ENCODE measurements at places on chromosomes 5 and 9. TPM values are rescaled to one million over a fixed set of nuclear protein-coding genes. Genes with fewer than 3 reads are reported as not detected.

Gene GIN1
- total RNA-seq: 8.0 TPM

GRCh38 chr5:168339109-168339771, 47.8 kb downstream of the WWC1 start:
- no peak for DNase-seq

DNA sequence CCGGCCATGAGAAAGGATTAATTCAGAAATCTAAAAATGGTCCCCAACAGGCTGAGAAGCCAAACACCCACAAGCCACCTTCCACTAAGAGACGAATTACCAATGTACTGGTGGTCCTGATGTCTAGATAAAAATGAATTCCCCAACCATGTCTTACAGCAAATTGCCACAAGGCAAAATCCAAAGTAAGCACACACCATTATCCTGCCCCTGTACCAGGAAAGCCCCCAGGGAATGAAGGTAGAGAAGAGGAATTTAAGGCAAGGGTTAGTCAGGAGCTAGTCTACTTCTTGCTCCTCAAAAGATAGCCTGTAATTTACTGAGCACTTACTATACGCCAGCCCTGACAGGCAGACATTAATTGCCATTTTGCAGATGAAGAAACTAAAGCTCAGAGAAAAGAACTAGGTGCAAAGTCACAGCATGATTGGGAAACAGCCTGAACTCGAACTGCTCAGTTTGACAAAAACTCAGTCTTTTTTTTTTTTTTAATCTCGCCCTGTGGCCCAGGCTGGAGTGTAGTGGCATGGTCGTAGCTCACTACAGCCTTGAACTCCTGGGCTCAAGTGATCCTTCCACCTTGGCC, 64.3 kb downstream of the RAPGEF1 start:
- no peak for DNase-seq

- peak; percentile 84 for DNase-seq
These were observed 28.4 kb upstream of the SLC12A7 start for GRCh38 chr5:1140171-1140817.

GRCh38 chr9:89440951-89441654, 56.8 kb downstream of the SEMA4D start:
- DNase-seq: no peak

- DNase-seq: peak; percentile 50
These were observed 84.5 kb downstream of the RFX3 start for GRCh38 chr9:3441197-3441816.

- no peak for DNase-seq
These were observed 20.3 kb downstream of the WHRN start for GRCh38 chr9:114484854-114485443.

DNA sequence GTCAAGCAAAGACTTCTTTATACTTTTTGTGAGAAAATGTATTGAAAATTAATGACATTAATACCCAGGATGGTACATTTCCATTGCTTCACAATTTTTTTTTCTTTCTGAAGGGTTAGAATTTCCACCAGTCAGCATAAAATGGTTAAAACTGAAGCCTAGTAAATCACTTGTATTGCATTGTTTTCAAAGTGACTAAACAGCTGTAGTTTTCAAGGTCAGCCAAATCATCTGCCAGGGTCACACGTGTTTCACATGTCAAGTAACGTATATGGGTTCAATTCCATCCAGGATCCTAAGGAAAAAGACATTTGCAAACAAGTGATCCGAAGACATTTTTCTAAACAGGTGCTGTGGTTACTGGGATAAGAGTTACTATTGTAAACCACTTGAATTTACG, 574.2 kb downstream of the RAB3C start:
- DNase-seq: no peak

DNA sequence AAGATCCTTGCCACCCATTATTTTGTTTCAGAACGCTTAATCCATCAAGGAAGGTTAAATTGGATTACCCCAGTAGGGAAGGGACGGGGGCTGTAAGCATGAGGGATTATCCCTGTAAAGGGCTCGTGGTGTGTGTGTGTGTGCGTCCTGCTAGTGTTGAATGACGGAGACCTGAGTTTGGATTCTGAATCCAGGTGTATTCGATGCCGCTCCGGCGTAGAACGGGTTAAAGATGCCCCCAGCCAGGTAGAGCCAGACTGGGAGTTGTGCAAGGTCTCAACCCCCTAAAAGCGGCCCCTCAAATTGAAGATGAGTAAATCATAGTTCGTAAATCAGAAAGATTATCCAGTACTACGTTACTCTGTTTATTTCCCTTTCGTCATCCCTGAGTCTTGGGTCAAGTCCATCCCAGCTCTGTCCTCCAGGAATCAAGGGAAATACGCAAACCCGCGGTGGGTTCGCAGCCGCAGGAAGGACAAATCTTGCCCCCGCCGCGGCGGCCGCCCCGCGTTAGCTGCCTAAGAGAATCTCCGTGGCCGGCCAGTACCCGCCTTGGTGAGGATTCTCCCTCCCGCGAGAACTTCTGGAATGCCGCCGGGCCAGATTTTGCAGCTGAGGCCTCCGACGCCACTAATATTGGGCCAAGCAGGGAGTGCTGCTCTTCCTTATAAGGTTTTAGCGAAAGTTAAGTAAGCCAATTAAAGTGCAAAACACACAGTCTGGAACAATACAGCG, 586 bp upstream of the MTAP start:
- DNase-seq: no peak

DNA sequence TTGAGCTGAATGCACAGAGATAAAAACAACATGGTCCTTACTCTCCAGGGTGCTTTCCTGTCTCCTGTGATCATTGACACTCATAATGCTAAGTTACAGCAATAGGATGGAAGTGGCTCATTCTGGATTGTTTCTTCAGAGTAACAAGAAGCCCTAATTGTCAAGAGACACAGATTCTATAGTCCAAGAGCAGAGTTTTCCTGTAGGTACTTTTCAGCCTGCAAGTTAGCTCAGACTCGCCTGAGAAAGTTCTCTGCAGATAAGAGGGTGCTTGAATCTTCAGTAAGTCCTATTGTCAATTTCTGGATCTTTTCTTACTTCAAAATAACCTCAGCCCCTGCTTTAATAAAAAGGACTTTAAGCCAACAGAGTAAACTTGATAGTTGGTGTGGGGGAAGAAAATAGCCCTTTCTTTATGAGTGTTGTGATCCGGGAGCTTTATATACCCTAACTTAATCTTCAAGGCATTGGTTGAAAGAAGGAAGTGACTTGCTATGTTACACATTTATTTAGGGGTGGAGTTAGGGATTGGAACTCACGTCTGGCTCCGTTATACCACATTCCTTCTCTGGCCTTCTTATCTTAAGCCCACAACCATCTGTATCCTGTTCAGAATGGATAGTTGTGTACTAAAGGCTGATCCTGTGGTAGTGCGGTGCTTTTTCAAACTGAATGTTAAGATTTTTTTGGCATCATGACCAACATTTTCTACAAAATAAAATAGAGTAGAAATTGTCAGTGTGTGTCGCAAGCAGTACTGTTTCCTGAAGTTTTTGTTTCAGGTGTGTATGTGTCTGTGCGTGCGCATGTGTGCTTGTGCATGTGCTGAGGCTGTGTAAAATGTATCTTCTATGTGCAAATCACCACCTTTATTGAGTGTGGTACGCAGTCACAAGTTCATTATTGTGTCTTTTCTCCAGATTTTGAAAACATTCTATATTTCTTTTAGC, 173.9 kb downstream of the WDR70 start:
- no peak for DNase-seq

GRCh38 chr9:95620722-95621121, 104.0 kb upstream of the PTCH1 start:
- DNase-seq: no peak

- no peak for DNase-seq
These were observed 97.6 kb downstream of the ARSB start for GRCh38 chr5:78887384-78888118.

DNA sequence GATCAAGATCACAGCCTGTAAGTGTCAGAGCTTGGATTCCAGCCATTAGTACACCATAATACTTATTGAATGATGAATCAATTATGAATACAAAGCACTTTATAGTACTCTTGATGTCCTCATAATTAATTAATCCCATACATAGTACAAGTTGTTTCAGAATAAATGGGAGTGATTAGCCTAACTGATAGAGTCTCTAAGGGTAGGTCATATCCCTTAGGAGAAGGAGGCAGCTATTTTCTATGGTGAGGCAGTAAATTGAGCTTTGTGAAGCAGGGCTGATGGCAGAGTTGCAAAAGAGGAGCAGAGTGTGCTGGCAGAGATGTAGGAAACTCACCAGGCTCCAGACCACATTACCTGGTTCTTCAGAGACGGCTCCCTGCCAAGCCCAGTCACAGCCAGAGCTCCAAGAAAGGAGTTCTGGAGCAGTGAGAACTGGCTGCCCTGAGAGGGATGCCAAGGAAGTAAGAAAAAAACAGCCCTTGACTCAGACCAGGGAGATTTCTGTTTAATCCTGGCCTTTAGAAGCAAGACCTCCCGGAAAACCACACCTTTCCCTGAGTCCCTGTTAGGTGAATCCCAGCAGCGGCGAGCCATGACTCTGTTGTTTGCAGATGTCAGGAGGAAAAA, 112.9 kb downstream of the SH3TC2 start:
- DNase-seq: no peak

DNA sequence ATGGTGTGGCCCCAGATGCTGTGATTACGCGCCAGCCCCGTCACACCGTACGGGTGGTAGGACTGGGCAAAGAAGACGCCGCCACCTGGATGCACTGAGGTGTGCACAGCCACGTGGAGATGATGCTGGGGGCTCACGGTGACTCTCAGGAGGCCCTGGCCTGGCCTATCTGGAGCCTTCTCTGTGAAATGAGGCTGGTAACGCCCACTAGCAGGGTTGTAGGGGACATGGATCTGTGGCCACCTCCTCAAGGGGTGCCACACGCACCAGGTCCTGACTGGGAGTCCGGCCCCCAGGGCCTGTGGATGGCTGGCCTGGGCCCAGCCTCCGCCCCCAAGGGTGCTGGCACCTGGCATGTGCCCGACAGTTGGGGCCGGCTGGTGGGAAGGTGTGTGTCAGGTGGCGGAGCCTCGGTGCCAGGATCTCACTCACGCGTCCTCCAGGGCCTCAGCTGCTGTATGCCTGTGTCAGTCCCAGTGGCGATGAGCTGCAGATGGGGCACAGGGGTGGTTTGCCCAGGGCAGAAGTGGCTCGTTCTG, 32.4 kb downstream of the NEK6 start:
- no peak for DNase-seq

Measured in naive thymus-derived CD4-positive, alpha-beta T cell (primary cell).